ENCODE measurements at places on chromosomes 7 and 10.

GRCh38 chr10:81704596-81704995 is 170.4 kb upstream of the NRG3 start:
- no peak for DNase-seq

GRCh38 chr7:143229054-143229790 is 7.4 kb downstream of the TAS2R40 start:
- DNase-seq = peak; percentile 71

- DNase-seq = no peak
Measured at GRCh38 chr7:96080027-96080426, 241.9 kb downstream of the SLC25A13 start.

DNA sequence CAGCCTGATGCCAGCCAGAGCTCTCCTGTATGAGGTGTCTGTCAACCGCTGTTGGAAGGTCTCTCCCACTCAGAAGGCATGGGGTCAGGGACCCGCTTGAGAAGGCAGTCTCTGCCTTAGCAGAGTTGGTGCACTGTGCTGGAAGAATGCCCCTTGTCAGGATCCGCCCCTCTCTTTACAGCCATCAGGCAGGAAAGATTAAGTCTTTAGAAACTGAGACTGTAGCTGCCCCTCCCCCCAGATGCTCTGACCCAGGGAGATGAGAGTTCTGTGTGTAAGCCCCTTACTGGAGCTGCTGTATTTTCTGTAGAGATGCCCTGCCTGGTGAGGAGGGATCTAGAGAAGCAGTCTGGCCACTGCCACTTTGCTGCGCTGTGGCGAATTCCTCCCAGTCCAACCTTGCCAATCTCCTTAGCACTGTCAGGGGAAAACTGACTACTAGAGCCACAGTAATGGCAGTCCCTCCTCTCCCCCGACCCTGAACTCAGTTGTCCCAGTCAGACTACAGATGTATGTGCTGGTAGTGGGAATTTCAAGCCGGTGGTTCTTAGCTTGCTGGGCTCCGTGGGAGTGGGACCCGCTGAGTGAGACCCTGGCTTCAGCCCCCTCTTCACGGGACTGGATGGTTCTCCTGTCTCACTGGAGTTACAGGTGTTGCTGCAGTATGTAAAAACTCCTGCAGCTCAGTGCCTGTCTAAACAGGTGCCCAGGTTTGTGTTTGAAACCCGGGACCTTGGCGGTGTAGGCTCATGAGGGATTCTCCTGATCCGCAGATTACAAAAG is 285.5 kb upstream of the ZWINT start:
- DNase-seq = no peak

- DNase-seq = no peak
Measured at GRCh38 chr7:78080241-78080640, 281.7 kb downstream of the PHTF2 start.

DNA sequence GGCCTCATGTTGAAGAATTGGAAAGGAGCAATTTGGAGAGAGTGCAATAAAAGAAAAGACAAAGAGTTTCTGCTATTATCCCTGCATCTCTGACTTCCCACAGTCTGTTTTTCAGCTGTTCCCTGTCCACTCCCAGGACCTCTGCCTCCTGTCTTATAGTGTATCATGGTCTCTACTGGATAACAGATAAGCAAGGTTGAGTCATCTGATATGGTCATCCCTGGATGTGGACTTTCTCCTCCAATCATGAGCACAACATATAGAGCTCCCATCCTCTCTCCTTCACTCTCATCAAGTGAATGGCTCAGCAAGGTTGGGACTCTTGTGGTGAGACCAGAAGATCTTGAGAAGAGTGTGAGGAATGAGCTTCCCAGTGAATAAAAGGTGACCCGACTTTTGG is 123.1 kb downstream of the PLCE1 start:
- DNase-seq = no peak

DNA sequence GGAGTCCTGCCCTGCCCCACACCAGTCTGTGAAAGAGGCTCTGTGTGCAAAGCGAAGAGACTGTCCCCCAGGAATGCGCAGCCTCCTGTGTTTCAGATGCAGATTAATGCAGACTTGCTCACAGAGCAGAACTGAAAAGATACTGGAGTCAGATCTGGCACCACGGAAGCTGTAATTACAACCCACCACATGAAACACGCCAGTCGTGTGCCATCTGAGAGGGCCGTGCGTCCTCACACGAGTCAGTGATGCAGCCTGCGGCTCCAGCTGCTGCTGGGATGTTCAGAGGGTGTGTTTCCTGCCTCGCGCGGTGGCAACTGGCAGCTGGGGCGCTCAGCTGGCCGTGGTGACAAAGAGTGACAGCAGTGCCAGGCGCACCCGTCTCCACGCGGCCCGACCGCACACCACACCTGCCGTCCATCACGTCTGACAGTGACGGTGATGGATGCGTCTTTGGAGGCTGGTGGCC is 50.0 kb downstream of the NKX6-2 start:
- DNase-seq = no peak

DNA sequence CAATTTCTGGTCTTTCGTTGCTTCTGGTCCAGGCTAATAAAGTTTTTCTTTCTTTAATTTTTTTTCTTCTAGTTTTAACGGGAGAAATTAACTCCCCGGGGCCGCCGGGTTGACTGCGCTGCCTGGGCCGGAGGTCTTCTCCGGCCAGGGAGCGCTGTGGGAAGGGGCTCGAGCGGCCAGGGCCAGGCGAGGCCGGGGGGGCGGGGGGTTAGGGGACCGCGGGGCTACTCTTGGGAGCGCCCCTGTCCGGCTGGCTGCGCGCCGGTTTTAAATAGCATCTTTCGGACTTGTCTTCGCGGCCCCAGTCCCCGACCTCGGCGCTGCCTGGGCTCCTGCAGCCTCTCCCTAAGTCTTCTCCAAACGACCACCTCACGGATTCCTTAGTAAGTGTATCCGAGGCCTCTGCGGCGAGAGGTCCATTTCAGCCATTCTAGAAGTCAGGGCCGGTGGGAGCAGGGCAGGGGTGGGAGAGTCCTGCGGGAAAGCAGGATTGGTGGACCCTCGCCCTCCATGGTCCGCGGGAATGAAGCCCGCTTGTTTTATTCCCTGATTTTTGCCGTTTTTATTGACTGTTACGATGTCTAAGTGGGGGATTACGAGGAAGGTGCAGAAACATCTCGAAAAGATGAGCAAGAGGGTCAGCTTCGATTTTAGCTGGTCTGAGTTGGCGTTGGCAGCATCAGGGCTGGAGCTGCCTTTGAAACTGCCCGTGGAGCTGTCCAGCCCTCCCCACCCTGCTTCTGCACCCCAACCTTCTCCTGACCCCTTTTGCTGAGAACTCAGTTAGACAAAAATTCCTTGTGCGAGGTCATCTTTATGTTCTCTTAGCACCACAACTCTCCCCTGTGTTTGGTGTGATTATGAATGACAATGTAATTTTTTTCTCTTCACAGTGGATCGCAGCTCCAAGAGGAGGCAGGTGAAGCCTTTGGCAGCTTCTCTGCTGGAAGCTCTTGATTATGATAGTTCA is 555 bp downstream of the PHF14 start:
- peak; percentile 74 for DNase-seq

DNA sequence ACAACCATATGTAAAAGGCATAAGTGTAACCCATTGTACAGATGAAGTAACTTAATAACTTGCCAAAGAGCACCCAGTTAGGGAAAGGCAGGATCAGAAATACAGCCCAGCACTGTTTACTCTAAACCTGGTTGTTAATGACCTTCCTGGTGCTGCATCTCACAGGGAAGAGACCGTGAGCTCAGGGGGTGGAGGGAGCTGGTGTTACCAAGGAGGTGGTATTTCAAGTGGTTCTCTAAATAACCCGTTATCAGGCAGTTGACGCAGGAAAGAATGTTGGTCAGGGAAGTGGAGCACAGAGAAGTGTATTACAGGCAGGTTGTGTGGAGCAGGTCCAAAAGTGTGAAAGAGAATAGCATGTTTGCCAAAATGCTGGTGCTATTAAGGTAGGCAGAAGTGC is 4.4 kb upstream of the ST7 start:
- DNase-seq = no peak

DNA sequence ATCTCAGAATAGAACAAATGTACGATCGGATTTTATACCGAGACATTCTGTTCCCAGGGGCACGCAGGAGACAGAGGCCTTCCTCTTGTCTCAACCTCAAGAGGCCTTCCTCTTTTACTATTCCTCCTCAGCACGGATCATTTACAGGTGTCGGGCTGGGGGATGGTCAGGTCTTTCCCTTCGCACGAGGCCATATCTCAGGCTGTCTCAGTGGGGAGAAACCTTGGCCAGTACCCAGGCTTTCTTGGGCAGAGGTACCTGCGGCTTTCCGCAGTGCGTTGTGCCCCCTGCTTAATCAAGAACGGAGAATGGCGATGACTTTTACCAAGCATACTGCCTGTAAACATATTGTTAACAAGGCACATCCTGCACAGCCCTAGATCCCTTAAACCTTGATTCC is 44.2 kb downstream of the FANK1 start:
- DNase-seq = no peak
